GM12892 (cell line): ENCODE measurements at places on chromosomes 6 and 20.
A peak's percentile ranks its signal among the peaks of the same experiment; 100 is the strongest.

- DNase-seq, result peak; percentile 46
Measured at GRCh38 chr20:46119028-46119546, 973 bp downstream of the CD40 start.

DNA sequence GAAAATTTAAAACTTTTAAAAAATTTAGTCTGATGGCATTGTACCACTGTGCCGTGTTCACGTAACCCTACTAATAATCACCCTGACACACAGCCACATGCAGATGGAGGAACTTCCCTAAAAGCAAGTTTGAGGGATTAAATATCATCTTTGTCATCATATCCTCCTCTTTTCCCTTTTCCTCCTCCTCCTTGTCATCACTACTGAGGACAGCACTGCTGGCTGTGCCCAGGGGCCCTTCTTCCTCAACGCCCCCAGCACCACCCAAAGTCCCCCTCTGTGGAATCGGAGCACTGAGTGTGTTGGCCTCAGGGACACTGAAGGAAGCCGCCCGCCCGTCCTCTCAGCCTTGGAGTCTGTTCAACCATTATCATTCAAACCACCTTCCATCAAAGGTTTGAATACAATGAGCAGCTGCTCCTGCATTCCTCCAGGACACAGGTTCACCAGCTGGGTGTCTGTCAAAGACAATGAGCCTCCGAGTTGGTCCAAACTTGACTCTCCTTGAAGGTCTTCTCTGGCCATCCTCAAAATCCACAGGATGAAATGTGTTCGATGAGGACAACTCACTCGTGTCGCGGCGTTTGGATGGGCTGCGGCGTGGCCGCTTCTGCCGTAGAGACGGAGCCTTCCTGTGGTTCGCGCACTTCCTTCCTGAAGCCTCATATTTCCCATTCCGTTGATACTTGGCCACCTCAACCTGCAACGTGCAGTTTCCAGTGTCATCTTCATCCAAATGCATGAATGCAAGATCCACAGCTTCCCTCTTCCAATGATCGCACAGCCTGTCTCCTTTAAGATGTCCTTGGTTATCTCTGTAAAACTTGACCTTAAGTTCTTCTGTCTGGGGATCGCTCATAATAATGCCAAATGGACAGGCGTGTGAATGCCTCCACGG, 23.3 kb downstream of the NQO2 start:
- no peak for DNase-seq

GRCh38 chr6:168590406-168590805, 149.4 kb downstream of the SMOC2 start:
- DNase-seq, result no peak

DNA sequence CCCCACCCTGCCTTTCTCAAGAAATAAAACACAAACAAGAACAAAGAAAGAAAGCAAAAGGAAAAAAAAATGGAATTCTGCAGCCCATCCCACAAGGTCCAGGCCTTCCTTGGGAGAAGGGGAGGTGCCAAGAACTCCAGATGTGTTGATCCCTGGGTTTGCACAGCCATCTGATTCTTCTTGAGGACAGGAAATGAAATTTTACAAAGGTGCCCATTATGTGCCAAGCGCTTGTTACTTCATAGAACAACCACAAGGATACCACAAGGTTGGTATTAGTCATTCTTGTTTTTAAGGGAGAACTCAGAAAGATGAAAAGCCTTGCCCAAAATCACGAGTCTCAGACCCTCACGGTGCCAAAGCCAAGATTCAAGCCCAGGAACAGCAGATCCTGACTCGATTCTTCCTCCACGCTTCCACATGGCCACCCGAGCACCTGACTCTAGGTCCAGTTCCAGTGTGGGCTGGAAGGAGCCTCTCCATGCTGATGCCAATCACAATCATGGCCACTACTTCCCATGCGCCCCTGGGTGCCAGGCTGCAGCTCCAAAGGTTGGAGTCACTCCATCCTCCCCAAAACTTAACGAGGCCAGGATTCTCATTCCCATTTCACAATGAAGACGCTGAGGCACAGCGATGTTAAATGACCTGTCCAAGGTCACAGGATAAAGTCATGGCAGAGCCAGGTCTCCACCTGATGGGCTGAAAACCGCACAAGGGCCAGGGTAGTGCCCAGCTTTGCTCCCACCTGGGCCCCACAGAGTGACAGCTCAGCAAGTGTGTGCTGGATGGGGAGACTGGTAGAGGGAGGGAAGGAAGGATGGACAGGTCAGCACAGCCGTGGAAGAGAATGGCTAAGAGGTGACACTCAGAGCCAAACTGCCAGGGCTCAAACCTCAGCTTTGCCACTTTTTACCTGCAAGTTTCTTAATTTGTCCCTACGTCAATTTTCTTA, 66.7 kb upstream of the TOP1 start:
- DNase-seq, result no peak

GRCh38 chr6:55456016-55456415, 123.0 kb downstream of the HMGCLL1 start:
- DNase-seq, result no peak

DNA sequence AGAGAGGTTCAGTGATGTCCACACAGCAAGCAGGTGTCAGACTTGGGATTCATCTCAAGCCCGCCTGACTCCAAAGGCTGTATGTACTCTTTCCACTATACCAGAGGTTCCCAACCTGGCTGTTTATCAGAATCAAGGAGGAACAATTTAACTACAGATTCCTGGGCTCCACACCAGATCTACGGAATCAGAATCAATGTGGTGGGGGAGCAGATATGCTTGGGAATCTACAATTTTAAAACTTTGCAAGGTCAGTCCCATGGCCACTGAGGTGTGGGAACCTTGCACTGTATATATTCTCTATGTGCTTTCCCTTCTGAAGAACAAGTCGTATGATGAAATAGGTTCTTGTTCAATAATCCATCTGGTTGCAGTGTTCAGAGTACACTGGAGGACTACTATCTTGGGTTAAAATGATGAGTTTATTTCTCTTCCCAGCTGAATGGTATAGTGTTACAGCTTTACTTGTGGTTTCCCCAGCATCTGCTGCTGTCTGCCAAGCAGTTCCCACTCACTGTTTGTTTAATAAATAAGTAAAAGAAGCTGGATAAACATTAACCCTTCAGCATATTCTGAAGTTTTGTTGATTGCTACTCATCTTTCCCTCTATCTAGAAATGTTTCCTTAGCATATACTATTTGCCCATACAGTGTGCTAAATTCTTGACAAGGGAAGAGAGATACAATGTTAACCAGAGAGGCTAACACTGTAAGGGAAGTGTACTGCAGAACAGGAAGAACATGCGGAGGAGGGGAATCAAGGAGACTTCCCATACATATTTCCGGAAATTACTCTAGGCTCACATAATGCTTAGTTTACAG, 9.9 kb downstream of the TTI1 start:
- DNase-seq, result no peak

DNA sequence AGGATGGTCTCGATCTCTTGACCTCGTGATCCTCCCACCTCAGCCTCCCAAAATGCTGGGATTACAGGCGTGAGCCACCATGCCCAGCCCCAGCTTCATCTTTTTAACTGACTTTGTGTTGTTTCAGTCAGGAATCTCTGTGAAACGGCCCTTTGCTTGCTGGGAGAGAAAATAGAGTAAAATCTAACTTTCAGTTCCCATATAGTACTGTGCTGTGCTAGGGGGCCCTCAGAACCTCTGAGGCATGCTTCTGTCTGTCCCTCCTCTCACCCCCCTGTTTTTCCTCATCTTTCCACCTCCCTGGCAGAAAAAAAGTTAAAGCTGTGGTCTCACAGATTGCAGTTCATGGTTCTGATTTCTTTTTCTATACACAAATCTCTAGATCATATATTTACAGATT, 48.4 kb downstream of the LRP11 start:
- peak; percentile 19 for DNase-seq

- no peak for DNase-seq
Measured at GRCh38 chr6:115323001-115323400, 737.7 kb downstream of the FRK start.

GRCh38 chr20:6495907-6496306, 271.6 kb upstream of the BMP2 start:
- no peak for DNase-seq

GRCh38 chr6:13846841-13847240, 32.5 kb upstream of the MCUR1 start:
- DNase-seq, result no peak

- no peak for DNase-seq
Measured at GRCh38 chr6:87277123-87277522, 45.3 kb upstream of the SMIM8 start.

DNA sequence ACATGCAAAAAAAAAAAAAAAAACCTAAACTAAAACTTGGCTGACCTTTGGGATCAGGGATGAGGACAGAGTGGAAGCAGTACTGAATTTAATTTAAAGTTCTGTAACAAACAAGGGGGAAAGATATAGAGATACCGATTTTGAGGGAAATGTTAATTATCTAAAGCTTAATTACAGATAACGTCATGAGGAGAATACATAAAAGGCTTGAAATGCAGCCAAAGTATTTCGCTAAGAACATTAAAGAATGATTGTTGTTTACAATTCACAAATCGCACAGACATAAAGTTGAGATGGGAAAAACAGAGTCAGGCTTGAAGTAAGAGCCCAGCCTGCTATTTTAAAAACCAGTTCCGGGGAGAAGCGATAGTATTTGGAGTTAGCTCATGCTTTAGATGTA, 208.0 kb upstream of the SASH1 start:
- DNase-seq, result no peak

DNA sequence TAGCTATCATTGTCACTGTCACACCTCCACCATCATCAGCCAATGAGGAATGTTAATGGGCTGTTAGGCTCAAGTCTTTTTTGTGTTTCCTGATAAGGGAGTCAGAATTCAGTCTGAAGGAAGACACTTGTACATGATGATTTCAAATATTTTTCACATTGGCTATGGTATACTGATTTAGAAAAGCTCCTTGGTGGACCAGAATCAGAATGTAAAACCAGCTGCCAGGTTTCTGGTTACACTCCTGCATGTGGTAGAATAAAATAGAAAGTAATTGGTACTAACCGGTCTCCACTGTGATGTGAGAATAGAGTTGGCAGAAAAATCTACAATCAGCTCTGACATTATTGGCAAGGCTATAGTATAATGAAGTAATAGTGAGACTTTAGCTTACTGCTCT, 10.7 kb downstream of the COL9A1 start:
- DNase-seq, result no peak

DNA sequence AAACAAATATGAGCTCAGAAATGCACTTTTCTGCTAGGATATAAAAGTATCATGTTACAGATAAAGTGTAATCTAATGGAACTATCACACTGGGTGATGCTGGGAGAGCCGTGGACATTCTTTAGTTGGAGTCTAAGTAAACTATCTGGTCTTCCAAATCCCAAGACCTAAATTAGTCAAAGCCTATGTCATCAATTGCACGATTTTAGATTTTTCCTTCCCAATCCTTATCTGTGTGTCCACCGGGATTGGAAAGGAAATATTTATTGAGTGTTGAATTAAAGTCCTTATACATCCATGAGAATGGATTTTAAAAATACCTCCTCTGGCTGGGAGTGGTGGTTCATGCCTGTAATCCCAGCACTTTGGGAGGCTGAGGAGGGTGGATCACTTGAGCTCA, 19.6 kb upstream of the MRAP2 start:
- DNase-seq, result no peak

DNA sequence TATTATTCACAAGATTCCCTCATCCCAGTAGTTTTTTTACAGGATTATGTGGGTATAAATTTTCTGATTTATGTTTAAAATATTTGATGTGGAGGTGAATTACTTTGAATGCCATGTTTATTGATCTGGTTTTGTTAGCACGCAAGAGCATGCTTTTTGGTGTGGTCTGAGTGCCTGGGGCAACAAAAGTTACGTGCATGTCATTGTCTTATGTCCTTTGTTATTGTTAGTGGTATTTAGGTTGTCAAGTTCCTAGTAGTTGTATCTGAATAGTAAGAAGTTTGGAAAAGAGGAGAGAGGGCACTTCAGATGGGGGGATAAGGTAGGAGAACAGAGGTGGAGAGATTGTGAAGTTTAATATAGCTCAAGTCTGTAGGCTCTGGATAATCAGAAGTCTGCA, 95.0 kb downstream of the ATRN start:
- DNase-seq, result no peak

DNA sequence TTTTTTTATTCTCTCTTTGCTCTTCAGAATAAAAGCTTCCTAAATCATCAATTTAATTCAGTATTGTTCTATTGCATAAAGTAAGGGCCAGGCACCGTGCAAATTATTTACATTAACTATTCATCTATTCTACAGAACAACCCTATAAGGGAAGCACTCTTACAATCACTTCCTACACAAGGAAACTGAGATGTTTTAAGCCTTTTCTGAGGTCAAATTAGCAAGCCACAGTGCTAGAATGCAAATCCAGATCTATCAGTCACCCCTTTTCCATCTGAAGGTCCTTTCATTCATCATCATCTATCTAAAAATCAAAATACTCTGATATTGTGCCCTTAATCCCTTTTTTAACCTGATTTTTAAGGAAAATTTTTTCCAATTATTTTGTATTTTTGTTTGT, 31.2 kb downstream of the FRK start:
- DNase-seq, result no peak

GRCh38 chr20:63232235-63233060, 3.3 kb upstream of the BIRC7 start:
- no peak for DNase-seq

GRCh38 chr20:62768551-62769287, 27.6 kb upstream of the MRGBP start:
- no peak for DNase-seq

GRCh38 chr6:2651961-2652360, 98.8 kb downstream of the MYLK4 start:
- no peak for DNase-seq

DNA sequence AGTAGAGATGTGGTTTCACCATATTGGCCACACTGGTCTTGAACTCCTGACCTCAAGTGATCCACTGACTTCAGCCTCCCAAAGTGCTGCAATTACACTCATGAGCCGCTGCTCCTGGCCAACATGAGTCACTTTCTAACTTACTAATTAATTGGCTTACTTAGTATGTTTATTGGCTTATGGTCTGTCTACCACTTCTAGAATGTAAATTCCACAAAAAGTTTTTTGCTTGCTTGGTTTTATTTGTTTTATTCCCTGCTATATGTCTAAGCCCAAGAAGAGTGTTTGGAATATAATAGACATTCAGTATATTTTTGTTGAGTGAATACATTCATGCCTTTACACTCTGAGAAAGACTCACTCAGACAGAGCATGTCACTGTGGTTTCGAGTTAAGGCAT, 86.0 kb downstream of the SAMD3 start:
- no peak for DNase-seq

DNA sequence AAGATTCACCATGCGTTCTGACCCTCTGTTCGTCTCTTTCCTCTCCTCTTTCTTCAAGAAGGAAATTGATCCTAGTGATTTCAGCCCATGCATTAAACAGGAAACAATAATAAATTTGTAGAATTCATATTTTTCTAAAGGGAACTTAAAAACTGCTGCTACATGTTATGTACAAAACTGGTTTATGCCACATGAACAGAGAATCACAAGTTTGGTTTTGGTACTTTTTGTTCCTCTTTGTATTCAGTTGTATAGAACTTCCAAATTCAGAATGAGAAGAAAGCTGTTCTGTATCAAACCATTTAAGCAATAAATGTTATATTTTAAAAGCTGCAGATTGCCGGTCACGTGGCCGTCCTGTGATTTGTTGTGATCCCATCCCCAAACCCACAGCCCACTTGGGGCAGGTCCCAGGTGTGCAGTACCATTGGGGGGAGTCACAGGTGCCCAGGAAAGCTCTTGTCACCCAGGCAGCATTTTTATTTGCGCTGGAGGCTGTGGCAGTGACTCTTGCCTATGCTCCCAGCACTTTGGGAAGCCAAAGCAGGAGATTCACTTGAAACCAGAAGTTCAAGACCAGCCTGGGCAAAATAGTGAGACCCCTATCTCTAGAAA, 61.2 kb downstream of the SSR1 start:
- no peak for DNase-seq

- no peak for DNase-seq
Measured at GRCh38 chr20:7967199-7967844, 27.1 kb upstream of the HAO1 start.
